ENCODE measurements at places on chromosomes 16 and 17. TPM values are rescaled to one million over a fixed set of nuclear protein-coding genes. Genes with fewer than 3 reads are reported as not detected.

GRCh38 chr17:8324132-8324531, 14.1 kb downstream of the ARHGEF15 start:
- no peak for DNase-seq

Gene GPR179
- total RNA-seq = 0.03 TPM

Gene CMTM2
- total RNA-seq = not detected

- no peak for DNase-seq
Observed at GRCh38 chr17:21171970-21172510, 41.9 kb downstream of the TMEM11 start.

- no peak for DNase-seq
Observed at GRCh38 chr16:14502256-14502875, 127.7 kb downstream of the PARN start.

DNA sequence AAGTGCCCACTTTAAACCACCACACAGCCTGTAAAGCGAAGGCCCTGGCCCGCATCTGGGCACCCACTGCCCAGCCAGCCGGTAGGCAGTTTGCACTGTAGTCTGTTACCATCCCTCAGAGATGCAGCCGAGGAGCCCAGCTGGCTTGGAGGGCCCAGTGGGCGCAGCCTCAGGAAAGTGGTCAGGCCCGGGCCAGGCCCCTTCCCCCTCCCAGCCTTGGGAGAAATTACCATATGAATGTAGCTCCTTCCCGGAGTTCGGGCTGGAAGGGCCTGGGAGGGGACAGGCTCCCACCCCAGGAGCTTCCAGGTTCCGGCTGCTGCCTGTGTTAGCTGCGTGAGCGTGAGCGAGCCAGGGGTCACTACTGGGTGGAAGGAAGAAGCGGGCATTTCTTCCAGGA, 325.4 kb downstream of the SEC14L1 start:
- peak; percentile 97 for DNase-seq

Gene TMEM238L
- total RNA-seq = not detected

Gene ACSM2A
- not detected for total RNA-seq

Gene TBC1D3G
- total RNA-seq = not detected

Gene KRT222
- total RNA-seq = 0.12 TPM

DNA sequence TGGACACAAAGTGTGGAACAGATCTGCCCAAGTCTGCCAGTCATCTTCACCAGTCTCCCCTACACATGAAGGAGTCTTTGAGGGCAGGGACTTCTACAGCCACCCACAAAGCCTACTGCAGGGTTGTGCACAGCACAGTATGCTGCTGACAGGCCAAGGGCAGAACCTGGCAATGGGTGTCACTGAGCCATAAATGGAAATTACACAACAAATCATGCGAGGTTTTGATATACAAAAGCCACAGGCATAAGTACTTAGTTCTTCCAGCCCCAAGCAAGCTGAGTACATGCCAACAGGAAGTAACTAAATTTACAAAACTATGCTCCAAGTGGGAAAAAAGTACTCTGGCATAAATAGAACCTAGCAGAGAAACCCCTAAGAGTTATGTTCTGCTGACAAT, 7.8 kb upstream of the PSMC3IP start:
- no peak for DNase-seq

GRCh38 chr16:74776926-74777325, 2.3 kb upstream of the FA2H start:
- DNase-seq = no peak

Gene LGALS9
- 0.73 TPM for total RNA-seq

Gene MPO
- not detected for total RNA-seq

DNA sequence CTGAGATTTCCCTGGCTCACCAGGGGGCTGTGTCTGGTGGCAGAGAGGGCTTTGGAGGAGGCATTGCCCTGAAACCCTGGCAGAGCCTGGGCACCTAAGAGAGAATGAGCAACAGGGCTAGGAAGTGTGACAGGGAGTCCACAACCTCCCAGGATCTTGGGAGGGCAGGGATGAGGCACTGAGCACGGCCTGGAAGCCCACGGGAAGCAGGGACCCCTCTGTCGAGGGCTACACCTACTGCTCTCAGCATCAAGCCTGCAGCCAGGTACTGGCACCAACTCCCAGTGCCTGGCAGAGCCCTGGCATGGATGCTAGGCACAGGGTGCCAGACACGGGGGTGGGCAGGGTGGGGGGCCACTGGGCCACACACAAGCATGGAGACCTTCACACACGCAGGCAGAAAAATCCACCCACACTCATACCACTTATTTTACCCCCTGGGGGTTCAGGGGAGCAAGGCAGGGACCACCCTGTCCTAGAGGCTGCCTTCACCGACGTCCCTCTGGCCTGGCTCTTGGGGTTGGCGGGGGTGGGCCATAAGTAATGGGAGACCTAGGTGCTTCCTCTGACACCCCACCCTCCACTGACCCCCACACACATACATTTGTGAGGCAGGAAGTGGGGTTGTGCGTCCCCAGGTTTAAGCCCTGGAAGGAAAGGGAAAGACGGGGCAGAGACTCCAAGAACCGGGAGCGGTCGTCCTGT, 970 bp upstream of the HSD11B2 start:
- no peak for DNase-seq

Gene GPR142
- total RNA-seq = not detected

Gene OTOP2
- not detected for total RNA-seq

Gene KRT31
- total RNA-seq = not detected

GRCh38 chr16:24845726-24846547, at the start of gene SLC5A11:
Gene SLC5A11, plus strand, starts transcription at chr16:24845963. Its CDS starts 12,681 bp downstream, at chr16:24858644.
- no peak for DNase-seq

DNA sequence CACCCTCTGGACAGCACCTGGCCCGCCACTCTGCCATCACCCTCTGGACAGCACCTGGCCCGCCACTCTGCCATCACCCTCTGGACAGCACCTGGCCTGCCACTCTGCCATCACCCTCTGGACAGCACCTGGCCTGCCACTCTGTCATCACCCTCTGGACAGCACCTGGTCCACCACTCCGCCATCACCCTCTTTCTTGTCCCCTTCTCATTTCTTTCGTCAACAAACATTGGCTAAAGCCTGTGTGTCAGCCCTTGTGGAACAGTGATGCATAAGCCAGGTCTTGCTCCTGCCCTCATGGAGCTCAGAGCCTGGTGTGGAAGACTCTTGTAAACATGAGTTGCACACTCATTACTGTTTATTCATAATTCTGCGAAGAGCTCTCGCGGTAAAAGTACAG, 31.2 kb downstream of the CDK5R1 start:
- DNase-seq = no peak

GRCh38 chr16:89574681-89575246, 794 bp upstream of the CPNE7 start:
- peak; percentile 92 for DNase-seq

DNA sequence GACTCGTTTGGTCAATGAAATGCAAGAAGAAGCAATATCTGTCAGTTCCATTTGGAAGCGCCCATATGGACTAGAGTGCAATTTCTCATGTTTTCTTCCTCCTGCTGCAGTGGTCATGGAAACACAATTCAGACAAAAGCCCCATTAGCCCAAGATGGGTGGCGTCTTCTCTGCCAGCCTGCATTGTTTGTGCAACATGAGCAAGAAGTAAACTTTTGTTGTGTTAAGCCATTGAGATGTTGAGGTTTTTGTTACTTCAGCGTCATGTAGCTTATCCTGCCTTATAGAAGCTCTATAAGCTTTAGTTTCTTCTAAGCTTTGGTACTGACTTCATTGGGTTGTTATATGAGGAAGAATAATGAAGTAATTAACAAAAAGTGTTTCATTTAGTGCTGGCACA, 137.4 kb downstream of the NPIPB5 start:
- no peak for DNase-seq

DNA sequence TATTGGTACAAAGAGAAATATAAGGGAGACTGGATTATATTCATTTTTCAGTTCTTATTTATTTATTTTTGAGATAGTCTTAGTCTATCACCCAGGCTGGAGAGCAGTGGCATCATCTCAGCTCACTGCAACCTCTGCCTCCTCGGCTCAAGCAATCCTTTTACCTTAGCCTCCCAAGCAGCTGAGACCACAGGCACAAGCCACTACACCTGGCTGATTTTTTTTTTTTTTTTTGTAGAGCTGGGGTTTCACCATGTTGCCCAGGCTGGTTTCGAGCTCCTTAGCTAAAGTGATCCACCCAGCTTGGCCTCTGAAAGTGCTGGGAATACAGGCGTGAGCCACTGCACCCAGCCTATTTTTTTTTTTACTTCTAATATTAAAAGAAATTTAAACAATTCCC, 40.1 kb upstream of the USP7 start:
- no peak for DNase-seq

Measured in GM23338 (cell line).